ENCODE measurements at places on chromosomes 1 and 21.

GRCh38 chr1:85463731-85464496 is 1.0 kb downstream of the DDAH1 start:
- DNase-seq, result no peak

- no peak for DNase-seq
Observed at GRCh38 chr1:227895828-227896685, 51.7 kb downstream of the WNT9A start.

- DNase-seq, result no peak
Observed at GRCh38 chr1:113975211-113975895, 3.9 kb upstream of the OLFML3 start.

DNA sequence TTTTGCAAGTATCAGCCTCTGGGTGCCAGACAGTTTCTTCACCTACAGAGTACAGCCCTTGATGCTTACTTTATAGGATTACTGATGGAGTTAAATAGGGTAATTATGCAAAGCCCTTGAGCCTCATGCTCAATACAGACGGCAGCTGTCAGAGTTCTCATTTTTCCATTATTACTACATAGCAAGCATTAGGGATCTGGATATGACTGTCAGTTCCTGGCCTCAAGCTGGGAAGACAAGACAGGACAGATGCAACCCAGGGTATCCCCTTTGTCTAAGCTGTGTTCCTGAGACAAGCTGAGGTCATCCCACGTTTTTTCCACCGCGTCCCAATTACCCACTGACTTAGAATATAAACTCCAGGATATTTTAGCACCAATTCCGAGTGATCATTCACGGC is 94.4 kb downstream of the SLC35F3 start:
- no peak for DNase-seq

DNA sequence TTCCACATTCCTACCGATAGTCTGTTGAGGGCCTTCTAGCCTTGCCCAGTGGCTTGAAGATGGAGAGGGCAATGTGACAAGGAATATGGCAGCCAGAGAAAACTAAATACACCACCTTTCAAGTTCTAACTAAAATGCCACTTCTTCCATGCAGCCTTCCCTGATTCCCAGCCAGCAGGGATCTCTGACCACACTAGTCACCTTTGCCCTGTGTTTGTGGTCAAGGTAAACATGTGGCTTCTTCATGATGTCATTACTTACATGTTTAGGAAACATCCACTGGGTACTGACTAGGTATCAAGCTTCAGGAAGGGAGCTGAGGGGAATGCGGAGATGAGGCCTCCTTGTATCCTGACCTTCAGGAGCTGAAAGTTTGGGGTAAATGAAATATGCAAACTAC is 21.6 kb downstream of the IFNLR1 start:
- DNase-seq, result no peak

DNA sequence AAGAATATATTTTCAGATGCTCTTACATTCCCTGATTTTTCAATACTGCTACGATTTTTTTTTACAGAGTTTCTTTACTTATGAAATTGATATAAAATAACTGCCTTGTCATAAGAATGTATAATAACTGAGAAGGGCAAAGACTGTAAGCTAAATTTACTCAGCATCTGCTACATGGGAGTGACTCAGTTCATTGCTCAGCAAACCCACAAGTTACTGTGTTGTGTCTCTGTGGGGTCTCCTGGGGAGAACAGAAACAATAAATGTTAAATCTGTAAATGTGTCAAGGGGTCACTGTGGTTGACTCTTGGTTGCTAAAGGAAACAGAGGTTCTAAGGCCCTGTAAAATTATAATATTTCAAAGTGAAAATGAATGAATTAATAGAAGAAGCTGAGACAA is 210.3 kb upstream of the CACYBP start:
- DNase-seq, result no peak

DNA sequence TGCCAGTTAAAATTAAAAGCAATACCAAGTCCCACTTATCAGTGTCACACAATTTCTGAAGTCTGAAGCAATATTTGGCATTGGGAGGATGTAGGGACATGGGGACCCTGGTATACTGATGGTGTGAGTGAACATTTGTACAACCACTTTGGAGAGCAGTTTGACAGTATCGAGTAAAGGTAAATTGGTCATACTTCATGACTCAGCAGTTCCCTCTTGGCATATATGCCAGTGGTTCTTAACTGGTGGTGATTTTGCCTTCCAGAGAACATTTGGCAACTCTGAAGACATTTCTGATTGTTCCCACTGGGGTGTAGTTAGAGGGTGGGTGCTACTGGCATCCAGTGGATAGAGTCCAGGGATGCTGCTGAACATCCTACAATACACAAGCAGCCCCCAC is 19.7 kb downstream of the FMOD start:
- DNase-seq, result no peak

- DNase-seq, result no peak
Observed at GRCh38 chr21:43031121-43031619, 44.5 kb downstream of the CBS start.

DNA sequence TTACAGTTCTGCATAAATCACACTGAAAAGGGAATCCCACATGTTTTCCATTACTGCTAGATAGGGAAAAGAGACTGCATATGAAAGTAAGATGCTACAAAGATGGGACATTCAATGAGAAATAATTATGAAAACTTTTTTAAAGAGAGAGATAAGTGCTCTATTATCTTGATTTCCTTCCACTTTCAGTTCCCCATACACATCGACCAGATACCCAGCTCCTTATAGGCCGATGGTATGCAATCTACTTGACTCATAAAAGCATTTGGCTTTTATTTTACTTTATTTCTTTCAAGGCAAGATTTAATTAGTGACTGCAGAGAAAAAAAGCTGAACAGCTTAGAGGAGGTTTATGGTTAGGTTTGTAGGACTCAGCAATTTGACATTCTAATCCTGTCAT is 13.1 kb downstream of the BRINP2 start:
- DNase-seq, result no peak

- no peak for DNase-seq
Observed at GRCh38 chr1:230750576-230750975, 3.4 kb downstream of the CAPN9 start.

- no peak for DNase-seq
Observed at GRCh38 chr1:12649971-12650421, 6.1 kb downstream of the AADACL4 start.

- no peak for DNase-seq
Observed at GRCh38 chr1:153271711-153272110, 12.2 kb downstream of the LORICRIN start.

- no peak for DNase-seq
Observed at GRCh38 chr1:67853704-67854103, 20.4 kb upstream of the GNG12 start.

GRCh38 chr21:46483300-46484295 is 24.9 kb downstream of the DIP2A start:
- no peak for DNase-seq

GRCh38 chr1:17825273-17826164 is 70.4 kb downstream of the ACTL8 start:
- no peak for DNase-seq

DNA sequence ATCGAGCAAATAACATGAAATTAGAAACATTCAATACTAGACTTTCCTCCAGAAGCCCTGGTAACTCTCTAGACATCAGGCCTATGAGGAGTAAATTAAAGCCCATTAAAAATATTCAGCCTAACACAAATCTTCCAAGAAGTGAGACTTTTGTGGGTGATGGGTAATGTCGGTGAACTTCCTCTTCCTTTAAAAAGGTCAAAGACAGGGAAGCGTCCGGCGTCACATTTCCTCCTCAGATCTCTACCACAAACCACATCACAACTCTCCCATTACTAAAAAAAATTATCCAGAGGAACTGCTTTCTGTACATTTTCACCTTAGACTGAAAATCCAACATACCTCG is 1.4 kb downstream of the EIF4G3 start:
- no peak for DNase-seq

GRCh38 chr21:28761674-28762356 is 230.9 kb downstream of the LTN1 start:
- DNase-seq, result no peak

DNA sequence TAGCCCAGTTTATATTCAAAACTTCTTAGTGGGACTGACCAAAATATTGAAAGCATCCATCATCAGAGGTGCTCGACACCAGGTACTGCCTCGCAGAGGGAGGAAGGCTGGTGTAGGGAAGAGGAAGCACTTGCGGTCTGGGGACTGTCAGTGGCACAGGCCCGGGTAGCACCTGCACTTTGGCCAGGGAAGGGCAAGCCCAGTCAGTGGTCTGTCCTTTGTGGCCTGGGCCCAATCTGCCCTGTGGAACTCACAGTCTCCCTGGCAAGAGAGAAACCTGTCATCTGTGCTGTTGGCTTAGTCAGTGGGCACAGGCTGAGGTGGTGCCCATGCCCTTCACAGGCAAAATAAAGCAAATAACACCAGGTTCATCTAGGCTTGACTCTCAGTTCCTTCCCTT is 77.4 kb downstream of the SYT6 start:
- DNase-seq, result no peak

Measured in activated T-helper 9 cell treated with anti-CD3 and anti-CD28 coated beads, Interleukin-2, amount 50 U/mL, for 16 hours (primary cell).